Fibroblast of skin of abdomen (primary cell): ENCODE measurements at places on chromosomes 11 and 22.

DNA sequence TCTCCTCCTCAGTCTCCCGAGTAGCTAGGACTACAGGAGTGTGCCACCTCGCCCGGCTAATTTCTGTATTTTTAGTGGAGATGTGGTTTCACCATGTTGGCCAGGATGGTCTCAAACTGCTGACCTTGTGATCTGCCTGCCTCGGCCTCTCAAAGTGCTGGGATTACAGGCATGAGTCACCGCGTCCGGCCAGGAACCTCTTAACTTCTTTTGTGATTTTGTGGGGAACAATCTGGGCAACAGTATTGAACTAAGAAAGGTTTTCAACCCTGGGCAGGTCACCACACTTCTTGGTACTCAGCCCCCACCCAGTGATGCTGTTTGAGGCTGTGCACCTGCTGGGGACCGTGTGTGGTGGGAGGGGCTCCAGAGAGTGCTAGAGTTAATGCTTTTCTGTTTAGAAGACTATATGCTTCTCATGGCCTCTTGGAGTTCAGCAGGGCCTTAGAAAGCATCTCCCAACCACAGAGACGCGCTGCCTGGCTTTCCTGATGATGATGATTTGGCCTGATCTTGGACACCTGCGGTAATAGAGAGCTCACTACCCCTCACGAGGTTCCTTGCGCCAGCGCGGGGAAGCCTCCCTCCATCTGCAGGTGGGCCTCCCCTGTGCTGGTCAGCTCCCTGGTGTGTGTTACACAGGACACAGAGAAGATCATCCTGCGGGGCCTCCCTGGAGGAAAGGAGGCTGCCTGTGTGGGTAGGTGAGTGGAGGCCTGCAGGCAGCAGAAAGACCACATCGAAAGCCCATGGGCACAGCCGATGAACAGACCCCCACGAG is 1.2 kb downstream of the DENND6B start:
- no peak for DNase-seq

DNA sequence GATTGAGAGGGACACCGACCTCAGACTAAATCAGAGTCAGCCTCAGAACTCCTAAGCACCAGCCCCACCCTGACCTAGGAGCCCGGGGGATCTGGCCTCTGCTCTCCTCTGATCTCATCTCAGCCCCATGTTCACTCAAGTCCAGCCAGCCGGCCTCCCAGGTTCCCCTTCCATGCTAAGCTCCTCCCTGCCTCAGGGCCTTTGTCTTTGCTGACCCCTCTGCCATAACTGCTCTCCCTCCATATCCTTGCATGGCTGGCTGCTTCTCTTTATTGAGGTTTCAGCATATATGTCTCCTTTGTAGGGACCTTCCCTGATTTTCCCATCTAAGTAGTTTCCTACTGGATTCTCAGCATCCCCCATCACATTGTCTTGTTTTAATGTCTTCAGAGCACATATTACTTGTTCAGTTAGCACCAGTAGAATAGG is 780 bp upstream of the SLC15A3 start:
- DNase-seq, result no peak

DNA sequence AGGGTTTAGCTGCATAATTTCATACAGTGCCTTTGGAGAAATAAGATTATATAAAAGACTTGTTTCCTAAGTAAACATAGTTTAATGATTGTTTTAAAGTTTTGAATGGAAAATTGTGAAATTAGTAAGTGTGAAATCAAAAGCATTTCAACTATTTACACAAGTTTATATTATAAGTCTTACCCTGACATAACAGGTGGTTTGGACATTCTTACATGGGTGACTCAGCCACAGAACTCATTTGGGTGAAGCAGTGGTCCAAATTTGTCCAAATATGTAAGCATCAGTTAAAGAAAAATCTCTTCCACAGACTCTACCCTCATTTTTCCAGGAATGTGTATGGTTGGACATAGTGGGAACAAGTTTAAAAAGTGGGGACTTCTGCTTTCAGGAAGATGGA is 68.0 kb downstream of the USP47 start:
- DNase-seq, result peak; percentile 83

- DNase-seq, result no peak
Observed at GRCh38 chr11:75170516-75171201, 19.8 kb downstream of the SLCO2B1 start.

GRCh38 chr22:19580291-19580890 is 56.2 kb upstream of the CLDN5 start:
- no peak for DNase-seq

- no peak for DNase-seq
Observed at GRCh38 chr22:21961127-21961867, 8.6 kb upstream of the PPM1F start.

DNA sequence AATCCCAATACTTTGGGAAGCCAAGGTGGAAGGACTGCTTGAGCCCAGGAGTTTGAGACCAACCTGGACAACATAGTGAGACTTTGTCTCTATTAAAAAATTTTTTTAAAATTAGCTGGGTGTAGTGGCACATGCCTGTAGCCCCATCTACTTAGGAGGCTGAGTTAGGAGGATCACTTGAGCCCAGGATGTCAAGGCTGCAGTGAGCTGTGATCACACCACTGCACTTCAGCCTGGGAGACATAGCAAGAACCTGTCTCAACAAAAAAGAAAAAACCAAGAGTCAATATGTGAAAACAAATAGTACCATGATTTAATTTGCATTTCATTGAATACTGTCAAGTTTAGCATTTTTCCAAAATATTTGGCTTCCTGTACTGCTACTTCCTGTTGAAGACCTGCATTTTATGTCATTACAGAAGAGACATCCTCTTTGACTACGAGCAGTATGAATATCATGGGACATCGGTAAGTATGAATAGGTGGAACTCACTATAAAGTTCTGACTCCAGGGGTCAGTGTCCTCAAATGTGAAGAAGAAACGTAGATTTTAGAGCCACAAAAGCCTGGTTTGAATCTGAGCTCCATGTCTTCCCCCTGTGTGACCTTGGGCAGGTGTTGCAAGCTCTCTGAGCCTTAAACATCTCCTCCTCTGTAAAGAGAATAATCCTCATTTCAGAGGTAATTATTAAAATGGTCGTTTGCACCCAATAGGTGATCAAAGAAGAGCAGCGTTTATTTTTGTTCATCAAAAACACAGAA is 16.0 kb downstream of the CDC45 start:
- DNase-seq, result peak; percentile 12

DNA sequence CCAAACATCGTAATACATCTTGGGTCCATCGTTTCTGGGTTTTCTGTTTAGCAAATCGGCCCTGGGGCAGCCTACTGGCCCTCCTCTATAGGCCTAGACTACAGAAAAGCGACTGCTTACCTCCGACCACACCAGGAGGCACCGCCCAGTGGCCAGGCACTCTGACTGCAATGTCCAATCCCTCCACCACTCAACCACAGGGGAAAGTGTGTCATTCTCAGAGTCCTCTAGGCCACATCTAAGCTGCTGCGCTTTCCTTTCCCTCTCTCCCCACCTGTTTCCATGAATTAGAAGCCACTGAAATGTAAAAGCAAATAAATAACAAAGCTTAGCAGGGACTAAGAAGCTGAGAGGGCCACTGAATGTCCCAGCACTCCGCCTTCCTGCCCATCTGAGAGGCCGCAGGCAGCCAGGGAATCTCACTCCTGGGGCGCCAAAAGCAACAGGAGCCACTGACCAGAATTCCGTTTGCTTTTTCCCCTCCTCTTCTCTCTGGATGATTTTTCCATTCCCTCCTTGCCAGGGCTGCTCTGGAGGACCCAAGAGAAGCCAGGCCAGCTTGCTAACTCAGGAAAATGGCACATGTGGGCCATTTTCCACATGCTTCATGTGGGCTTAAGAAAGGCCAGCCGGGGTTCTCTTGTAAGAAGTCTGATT is 50.1 kb upstream of the FLI1 start:
- DNase-seq, result no peak

DNA sequence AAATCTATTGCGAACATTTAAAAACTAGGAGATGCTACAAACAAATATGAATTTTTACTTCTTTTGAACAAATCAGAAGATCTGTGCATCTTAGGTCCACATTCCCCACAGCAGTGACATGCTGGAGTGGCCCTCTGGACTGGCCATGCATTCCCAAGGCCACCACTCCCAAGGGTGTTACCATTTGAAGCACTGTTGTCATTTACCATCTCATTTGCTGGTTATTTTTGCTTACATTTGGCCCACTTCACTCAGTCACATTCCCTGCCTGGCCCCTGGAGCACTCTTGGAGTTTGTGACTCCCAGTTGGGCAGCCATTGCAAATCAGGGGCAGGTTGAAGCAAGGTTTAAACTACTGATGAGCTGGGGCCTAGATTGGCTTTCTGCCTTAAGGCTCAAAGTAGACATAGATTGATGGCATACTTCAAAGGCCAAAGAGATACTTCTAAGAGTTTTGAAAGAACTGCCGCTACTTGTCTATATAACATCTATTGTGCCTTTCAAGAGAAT is 8.5 kb upstream of the ZNRF3 start:
- no peak for DNase-seq

- no peak for DNase-seq
Observed at GRCh38 chr22:47634347-47634746, 871.9 kb downstream of the TBC1D22A start.

DNA sequence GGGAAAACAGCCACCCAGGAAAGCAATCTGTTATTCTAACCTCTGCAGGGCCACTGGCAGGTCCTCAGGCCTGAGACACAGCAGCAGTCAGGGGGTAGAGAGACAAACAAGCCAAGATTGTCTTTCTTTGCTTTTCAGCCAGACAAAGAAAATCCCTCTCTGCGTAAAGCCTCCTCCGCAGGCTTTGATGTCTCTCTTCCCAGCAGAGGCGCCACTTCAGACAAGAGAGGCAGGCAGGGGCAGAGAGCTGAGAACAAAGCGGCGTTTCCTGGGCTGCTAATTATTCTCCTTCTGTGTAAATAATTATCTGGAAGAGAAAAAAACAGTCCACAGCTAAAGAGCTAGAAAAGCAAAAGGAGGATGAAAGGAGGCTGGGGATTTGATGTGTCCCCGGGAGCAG is 102.7 kb upstream of the SEZ6L start:
- DNase-seq, result no peak

DNA sequence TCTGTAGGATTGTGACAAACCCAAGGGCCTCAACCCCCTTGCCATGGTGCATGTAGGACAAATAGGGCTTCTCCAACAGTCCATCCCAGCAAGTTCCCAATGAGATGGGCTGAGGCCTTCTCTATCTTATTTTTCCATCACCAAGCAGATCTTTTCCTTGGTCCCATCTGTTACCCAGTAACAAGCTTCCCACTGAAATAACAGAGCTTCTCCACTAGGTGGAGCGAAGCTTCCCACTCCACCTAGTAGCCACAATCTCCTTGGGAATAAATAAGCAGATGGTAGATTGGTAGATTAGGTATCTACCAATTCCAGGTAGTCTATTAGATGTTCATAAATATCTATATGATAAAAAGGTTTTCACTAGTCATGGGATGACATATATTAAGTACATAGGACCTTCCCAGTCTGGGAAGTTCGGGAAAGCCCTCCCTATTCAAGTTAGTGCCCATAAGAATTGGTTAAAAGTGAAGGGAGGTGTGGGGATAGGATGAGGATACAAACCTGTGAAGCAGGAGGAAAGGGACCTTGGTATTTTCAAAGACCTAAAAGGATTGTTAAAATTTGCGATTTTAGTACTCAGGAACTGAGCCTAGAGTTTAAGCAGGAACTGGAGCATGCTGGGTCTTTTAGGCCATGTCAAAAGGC is 5.9 kb upstream of the OR52L1 start:
- DNase-seq, result no peak

DNA sequence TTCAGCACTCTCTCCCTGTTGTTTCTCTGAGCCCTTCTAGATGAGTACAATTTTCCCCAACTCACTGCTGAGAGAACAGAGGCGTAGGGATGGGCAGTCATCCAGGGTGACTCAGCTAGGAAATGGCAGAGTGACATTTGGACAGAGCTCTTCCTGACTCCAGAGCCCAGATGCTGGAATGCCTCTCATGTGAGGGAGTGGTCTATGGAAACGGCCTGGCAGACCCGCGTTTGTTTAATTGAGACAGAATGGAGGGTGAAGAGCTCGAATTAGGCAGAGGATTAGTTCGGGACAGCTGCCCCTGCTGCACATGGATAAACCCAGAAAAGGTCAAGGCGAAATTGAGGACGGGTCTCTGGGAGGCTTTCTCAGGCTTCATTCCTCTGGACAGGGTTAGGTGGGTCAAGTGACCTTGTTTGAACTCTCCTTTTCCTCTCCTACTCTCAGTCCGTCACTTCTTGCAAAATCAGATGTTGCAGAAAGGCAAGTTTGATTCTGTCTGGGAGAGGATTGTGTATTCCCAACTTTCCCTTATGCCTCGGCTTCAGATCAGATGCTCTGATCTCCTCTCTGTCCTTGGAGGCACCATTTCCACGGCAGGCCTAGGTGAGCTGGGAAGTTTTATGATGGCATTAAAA is 7.6 kb upstream of the LMO2 start:
- DNase-seq, result peak; percentile 83

GRCh38 chr11:33067294-33067693 is 27.9 kb downstream of the TCP11L1 start:
- DNase-seq, result no peak

DNA sequence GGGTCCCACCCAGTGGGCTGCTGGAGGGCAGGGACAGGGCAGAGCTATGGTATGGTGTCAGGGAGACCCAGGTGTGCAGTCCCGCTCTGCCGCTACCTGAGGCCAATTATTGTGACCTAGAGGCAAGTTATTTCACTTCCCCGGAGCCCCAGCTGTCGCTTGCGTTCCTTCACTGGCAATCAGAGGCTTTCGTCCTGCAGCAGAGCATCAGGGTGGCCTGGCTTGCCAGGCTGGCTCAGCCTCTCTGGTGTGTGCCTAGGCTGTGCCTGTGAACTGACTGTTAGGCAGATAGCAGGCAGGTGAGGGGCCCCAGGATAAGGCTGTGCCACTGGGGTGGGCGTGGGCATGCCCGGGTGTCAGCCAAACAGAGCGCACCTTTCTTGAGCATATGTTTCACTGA is 31.4 kb downstream of the GLB1L2 start:
- DNase-seq, result no peak

- no peak for DNase-seq
Observed at GRCh38 chr22:43096420-43096819, 7.2 kb upstream of the TTLL1 start.

GRCh38 chr11:89489930-89490329 is 1.2 kb downstream of the NOX4 start:
- DNase-seq, result no peak

DNA sequence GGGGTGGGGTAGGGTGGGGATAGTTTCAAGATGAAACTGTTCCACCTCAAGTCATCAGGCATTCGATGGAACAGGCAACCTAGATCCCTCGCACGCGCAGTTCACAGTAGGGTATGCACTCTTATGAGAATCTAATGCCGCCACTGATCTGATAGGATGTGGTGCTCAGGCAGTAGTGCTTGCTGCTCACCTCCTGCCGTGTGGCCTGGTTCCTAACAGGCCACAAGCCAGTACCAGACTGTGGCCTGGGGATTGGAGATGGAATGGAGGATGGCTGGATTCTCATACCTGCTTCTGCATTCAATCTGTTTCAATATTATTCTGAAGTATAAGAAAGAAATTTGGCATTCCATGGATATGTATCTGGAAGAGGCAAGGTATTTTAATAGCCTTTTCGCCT is 73.1 kb downstream of the RBFOX2 start:
- DNase-seq, result no peak

DNA sequence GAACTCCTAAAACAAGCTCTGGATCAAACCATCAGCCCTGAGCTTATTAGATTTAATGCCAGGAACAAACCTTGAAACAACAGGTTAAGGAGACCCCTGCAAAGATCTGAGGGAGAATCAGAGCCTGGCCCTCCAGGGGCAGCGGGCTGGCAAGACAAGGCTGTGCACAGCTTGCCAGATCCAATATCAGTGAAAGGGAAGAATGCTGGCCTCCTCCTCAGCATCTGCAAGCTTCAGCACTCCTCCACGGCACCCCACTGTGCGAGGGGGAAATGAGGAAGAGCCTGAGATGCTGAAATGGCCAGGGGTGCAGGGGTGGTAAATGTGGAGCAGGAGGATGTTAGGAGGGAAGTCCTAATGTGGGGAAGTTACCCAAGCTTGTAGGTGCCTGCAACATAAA is 167.0 kb downstream of the TENM4 start:
- DNase-seq, result no peak
